Kidney (tissue), 22 donors: ENCODE measurements at places on chromosomes 12 and 14. TPM values are rescaled to one million over a fixed set of nuclear protein-coding genes. Genes with fewer than 3 reads are reported as not detected.
A peak's percentile ranks its signal among the peaks of the same experiment; 100 is the strongest.

DNA sequence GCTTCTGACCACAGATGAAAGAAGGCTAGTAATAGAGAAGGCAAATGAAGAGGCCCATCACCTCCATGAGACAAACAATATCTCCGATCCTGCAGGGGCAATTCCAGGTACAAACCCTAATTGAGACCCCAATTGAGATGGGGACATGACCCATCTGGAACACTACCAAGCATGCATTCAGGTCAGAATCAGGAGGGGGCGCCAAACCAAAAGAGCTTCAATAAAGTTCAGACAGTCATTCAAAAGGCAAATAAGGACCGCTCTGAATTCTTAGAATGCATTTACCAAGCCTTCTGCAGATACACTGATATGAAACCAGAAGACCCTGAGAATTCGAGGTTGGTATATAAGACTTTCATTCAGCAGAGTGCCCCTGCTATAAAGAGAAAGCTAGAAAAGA lies 10.2 kb upstream of the EDDM3B start:
- DNase-seq, result no peak

- DNase-seq, result no peak
Measured at GRCh38 chr12:78406828-78407227, 457.7 kb upstream of the SYT1 start.

DNA sequence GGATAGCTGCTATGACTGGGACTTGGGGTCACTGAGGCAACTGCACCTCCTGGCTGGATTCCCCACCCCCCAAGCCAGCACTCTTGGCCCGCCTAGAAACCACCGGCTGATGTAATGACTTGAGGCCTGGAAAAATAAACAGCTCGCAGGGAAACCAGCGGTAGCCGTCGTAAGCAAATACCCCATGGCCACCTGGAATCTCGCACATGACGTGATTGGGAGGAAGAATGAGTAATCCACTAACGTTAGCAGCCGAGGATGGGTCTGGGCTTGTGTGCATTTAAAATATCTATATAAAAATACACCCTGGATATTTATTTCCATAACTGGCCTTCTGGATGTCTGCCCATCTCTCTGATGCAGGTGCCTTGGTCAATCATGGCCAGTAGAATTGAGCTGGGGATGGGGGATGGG lies 120.1 kb downstream of the SMOC1 start:
- DNase-seq, result no peak

GRCh38 chr12:67161322-67161918 lies 107.7 kb upstream of the CAND1 start:
- DNase-seq, result peak; percentile 21

Gene TCTN1
- 71.2 TPM for polyA plus RNA-seq

Gene SNW1
- 37.8 TPM for polyA plus RNA-seq

Gene DICER1
- 6.0 TPM for polyA plus RNA-seq
